ENCODE measurements at places on chromosomes 1 and 21. TPM values are rescaled to one million over a fixed set of nuclear protein-coding genes. Genes with fewer than 3 reads are reported as not detected.
A peak's percentile ranks its signal among the peaks of the same experiment; 100 is the strongest.

DNA sequence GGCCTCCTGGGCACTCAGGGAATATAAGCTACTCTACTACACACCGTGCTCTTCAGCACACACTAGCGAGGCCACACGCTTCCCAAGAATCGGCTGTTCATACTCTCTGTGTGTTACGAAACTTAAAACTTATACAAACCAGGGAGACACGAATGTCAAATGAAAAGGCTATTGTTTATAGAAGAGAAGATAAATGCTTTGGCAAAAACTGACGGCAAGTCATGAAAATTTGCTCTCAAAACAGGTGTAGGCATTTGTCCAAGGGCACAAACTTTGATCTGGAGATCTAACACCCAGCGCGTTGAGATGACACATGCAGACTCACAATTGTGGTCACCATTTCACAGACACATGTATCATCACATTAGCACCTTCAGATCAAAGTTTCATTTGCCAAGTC is 46.1 kb downstream of the USP48 start:
- H3K36me3 ChIP-seq: peaks cover 46% of the 10 kb centered on the region
- H3K4me1 ChIP-seq: peaks cover 14% of the 10 kb centered on the region
- no peak overlapping the region for H3K4me3 ChIP-seq
- no peak overlapping the region for H3K27ac ChIP-seq
- H3K27me3 ChIP-seq: no peaks in the 10 kb centered on the region

DNA sequence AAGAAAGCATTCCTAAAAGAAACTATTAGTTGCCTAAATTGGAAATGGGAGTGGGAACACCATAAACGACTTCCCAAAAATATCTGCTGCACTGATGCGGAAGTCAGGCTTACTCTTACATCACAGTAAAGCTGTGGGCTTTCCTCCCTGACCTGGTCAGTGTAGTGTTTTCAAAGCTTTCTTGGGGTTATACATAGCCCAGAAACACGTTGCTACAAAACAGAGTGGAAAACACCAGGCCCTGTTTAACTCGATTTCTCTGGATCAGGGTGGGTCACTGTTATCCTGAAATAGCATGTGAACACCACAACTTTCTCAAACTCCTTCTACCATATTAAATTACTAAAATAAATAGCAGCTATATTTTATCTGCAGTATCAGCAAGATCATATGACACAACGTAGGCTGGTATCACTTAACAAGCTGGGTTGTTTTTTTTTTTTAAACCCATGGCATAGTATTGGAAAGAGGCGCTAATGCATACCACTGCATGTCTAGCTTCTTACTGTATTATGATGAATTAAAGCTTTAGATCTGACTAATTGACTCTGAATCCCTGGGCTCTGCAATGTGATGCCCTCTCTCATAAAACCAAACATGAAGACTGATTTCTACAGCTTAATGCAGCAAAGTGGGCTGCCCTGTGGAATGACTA is 184.6 kb downstream of the TGFB2 start:
- no peak overlapping the region for H3K4me3 ChIP-seq
- H3K27ac ChIP-seq: no peak overlapping the region
- H3K36me3 ChIP-seq: no peaks in the 10 kb centered on the region

- no peaks in the 10 kb centered on the region for H3K27me3 ChIP-seq
- H3K27ac ChIP-seq: no peak overlapping the region
- DNase-seq: no peak
- peaks cover 5% of the 10 kb centered on the region for H3K36me3 ChIP-seq
Observed at GRCh38 chr1:150406483-150406882, 42.5 kb downstream of the RPRD2 start.

DNA sequence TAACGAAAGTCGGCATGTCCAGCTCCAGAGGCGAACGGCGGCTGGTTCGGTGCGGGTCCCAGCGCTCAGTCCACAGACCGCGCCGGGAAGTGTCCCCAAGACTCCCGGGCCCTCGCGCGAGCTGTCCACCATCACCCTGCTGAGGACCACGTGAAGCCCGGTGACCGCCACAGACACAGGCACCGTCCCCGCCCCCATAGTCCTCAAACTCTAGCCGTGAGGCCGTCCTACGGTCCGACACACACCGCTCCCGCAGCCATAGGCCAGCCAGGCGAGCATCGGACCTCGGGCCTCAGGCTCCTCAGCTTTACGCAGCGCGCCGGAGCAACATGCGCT is 535 bp downstream of the SETD4 start:
- peaks cover 35% of the 10 kb centered on the region for H3K36me3 ChIP-seq
- H3K4me3 ChIP-seq: peak overlapping the region; percentile 94
- H3K27me3 ChIP-seq: peaks cover 1% of the 10 kb centered on the region
- H3K4me1 ChIP-seq: peaks cover 24% of the 10 kb centered on the region

DNA sequence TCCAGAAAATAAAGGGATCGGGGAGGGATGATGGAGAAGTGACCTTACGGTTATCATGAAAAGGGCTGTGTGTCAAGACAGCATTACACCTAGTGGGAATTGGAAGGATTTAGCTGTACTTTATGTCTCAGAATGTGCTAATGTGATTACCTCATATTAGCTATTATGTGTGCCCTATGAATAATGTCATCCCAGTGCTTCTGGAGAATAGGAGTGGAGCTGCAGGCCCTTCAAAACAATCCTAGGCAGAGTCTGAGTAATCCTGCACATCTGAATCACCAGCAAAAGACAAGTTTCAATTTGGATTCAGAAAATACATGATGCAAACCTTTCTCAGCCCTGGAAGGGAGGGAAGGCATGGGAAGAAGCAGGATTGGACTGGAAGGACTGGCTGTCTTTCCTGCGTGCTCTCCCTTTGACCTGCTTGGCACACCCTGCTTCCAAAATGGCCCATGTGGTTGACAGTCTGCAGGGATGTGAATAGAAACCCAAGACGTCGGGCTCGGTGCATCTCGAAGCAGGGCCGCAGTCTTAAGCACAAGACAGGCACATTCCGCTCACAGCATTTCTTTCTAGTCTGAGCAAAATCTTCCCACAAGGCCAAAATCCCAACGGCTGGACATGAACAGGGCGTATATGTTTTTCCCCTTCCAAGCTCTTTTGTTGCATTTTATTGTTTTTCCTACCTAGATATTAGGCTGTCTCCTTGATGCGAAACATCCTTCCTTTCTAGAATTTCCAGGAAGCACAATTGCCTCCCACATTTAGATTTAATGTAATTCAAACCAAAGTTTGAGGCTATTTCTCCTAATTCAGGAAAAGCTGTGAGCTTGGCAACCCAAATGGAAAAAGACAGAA is 54.3 kb upstream of the TARBP1 start:
- H3K4me3 ChIP-seq: no peak overlapping the region
- no peak for DNase-seq
- H3K36me3 ChIP-seq: no peaks in the 10 kb centered on the region
- no peak overlapping the region for H3K27ac ChIP-seq
- peaks cover 5% of the 10 kb centered on the region for H3K27me3 ChIP-seq

DNA sequence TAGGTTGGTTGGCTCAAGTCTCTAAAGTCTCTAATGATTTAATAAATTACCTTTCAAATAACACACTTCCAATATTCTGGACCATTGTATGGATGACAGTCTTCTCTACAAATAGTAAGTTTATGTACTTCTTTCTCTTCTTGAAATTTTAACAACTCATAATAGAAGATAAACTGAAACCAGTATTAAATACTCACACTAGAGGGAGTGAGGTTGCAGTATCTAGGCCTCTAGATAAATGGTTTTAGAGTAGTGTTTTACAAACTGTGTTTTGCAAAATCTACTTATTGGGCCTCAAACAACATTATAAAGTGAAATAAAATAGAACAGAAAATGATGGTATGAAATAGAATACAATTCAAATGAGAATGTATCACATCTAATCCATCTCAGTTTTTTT is 479.9 kb upstream of the BRINP3 start:
- H3K27ac ChIP-seq: no peak overlapping the region
- DNase-seq: no peak
- no peaks in the 10 kb centered on the region for H3K27me3 ChIP-seq
- no peaks in the 10 kb centered on the region for H3K36me3 ChIP-seq

- H3K4me3 ChIP-seq: no peak overlapping the region
- no peak for DNase-seq
- H3K27ac ChIP-seq: no peak overlapping the region
- H3K36me3 ChIP-seq: no peaks in the 10 kb centered on the region
Observed at GRCh38 chr1:233442026-233442780, 114.7 kb downstream of the MAP3K21 start.

GRCh38 chr1:59506952-59507351 is 210.1 kb downstream of the FGGY start:
- H3K27me3 ChIP-seq: peaks cover 2% of the 10 kb centered on the region
- H3K4me1 ChIP-seq: no peaks in the 10 kb centered on the region
- H3K27ac ChIP-seq: no peak overlapping the region
- no peak overlapping the region for H3K4me3 ChIP-seq
- DNase-seq: no peak

GRCh38 chr1:27136998-27137542 is 17.9 kb downstream of the SLC9A1 start:
- H3K4me1 ChIP-seq: peaks cover 49% of the 10 kb centered on the region
- DNase-seq: peak; percentile 93
- peak overlapping the region; percentile 100 for H3K27ac ChIP-seq
- H3K36me3 ChIP-seq: peaks cover 6% of the 10 kb centered on the region

GRCh38 chr21:28770867-28771661 is 221.6 kb downstream of the LTN1 start:
- H3K27ac ChIP-seq: peak overlapping the region; percentile 42
- H3K4me3 ChIP-seq: no peak overlapping the region

DNA sequence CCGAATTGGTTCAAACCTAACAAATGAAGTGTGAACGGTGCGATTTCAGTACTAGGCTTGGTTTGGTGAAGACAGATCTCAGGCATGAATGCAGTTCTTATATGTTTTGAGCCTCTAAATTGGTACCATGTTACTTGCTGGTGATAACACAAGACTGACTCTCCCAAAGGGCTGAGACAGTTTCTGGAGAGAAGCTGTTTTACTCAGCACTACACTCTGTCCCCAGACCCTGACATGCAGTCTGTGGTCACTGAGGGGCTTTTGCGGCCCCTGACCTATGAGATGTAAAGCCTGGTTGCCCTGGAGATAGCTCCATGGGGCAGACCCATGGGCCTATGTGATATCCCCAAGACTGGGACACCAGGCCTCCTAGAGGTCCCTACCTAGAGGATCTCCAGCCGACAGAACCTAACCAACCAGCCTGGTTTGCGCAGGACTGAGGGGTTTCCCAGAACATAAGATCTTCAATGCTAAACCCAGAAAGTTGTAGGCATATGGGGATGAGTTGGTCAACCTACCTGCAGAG is 19.4 kb upstream of the FOXE3 start:
- no peak for DNase-seq
- no peak overlapping the region for H3K27ac ChIP-seq
- no peak overlapping the region for H3K4me3 ChIP-seq
- no peaks in the 10 kb centered on the region for H3K36me3 ChIP-seq
- H3K27me3 ChIP-seq: peaks cover 31% of the 10 kb centered on the region

The HAO2 gene
- not detected for total RNA-seq

The GIPC2 gene
- total RNA-seq: not detected

The BRINP2 gene
- not detected for total RNA-seq

The SPATA6 gene
- total RNA-seq: 0.40 TPM

The SAMD11 gene
- total RNA-seq: not detected

The ABCG1 gene
- 10.3 TPM for total RNA-seq

The DEGS1 gene
- total RNA-seq: 56.3 TPM

The XKR8 gene
- 4.1 TPM for total RNA-seq

The FAM151A gene
- total RNA-seq: not detected

Data from activated CD4-positive, alpha-beta T cell treated with anti-CD3 and anti-CD28 coated beads, Interleukin-2, amount 10 ng/mL, durations not matched to agents 24 days and 14 days (primary cell).